ENCODE measurements at places on chromosomes 2 and 18.

DNA sequence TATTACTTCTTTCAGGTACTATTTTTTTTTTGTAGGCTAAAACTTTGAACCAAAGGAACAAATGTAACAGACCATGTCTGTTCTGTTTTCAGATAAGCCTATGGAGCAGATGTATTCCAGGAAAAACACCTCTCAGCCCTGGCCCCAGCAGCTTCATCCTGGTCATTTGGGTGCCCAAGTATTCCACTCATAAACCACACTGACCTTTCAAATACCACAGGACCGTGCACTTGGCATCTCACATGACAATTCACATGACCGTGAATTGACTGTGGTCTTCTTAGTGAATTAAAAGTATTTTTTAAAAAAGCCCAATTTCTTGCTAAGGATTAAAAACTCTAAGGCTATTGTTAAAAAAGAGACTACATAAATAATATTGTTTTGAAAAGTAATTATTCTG is 50.2 kb downstream of the SMIM21 start:
- no peak for DNase-seq

DNA sequence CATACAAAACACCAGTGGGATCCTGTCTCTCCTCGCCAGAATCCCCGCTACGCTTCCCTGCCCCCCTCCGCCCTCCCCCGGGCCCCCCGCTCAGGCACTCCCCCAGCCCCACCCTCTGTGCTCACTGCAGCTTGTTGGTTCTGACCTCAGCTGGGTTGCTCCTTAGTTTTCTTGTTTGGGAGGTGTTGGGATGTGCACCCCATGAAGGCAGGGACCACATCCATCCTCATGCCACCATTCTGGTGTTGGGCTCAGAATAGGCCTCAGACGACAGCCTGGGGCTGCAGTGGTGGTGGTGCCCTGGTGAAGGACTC is 4.6 kb downstream of the SNED1 start:
- DNase-seq = no peak

DNA sequence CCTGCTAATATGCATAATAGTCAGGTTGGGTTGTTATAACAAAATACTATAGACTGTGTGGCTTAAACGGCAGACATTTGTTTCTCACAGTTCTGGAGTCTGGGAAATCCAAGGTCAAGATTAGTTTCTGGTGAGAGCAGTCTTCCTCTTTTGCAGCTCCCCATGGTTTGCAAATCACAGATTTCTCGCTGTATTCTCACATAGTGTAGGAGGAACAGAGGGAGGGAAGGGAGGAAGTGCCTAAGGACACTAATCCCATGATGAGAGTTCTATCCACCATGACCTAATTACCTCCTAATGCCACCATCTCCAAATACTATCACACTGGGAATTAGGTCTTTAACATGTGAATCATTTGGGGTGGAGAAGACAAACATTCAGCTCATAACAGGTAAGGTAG is 20.1 kb upstream of the PTH2R start:
- no peak for DNase-seq

GRCh38 chr2:15615301-15615920 is 23.7 kb downstream of the DDX1 start:
- DNase-seq = no peak

DNA sequence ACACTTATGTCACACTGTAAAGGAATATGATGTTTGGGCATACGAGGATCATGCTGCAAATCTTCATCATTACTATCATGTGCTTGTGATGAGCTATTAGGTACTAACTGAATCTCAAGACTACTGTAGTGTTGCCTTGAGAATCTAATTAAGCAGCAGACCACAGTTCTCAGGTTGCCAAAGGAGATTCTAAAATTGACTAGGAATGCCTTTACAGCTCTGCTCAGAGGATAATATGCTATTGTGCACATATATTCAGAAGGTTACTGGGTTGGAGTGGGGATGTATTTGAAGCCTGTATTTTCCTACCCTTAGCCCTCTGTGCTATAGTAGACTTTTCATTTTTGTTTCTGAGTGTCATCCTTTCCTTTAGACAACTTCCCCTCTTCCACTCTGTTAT is 175.1 kb downstream of the CDH19 start:
- no peak for DNase-seq

DNA sequence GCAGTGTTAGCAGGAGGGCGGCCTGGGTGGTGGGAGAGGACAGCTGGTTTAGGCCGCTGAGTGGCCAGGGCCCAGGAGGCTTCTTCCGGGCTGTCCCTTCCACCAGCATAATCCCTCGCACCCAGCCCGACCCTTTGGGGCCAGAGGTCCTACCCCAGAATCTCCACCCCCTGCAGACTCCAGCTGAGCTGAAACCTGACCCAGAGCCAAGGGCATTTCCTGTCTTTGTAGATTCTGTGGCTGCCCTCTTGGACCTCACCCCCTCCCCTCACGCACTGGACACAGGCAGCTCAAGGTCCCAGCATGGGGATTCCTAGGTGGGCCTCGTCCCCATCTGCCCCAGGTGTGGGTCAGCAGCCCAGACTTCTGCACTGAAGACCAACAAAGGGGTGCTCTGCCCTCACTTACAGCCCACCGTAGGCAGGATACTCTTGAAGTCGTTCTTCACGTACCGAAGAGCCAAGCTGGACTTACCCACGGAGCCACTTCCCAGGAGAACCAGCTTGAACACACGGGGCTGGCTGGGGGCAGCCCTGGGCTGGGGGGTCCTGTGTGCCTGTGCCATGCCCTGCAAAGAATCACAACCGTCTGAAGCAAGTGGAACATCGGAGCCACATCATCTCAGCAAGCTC is 4.8 kb downstream of the RAB17 start:
- DNase-seq = no peak

DNA sequence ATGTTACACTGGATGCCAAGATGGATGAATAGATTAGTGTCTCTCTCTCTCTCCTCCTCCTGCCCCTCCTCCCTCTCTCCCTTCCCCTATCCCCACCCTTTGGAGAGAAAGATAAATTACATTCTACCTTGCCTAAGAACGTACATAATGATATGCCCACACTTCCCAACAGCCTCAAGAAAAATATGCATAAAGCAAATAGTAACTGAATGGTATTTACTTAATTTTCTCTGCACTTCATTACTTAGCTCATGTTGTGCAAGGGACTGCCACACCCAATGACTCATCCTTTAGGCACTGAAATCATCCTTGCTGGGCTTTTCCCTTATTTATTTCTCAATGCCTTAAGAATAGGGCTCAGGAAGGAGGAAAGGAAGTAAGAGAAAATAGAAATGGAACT is 137.3 kb upstream of the PID1 start:
- no peak for DNase-seq

DNA sequence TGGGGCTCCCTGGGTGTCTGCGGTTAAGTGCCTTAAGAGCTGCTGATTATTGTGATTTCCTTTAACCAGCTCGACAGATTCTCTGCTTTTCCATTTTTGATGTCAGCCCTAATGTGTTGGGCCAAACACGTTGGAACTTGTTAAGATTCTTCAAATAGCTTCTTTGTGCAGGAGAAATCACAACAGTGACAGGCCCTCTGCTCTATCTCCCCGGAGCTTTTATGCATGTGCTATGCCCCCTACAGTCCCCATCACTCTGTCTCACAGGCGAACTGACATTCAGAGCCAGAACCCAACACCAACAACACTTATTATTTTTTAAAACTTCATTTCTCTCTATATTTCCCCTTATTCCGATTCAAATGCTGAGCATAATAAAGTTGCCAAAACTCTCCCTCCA is 371.7 kb upstream of the CELF4 start:
- no peak for DNase-seq

All from activated naive CD4-positive, alpha-beta T cell (primary cell).